Activated naive CD8-positive, alpha-beta T cell treated with anti-CD3 and anti-CD28 coated beads, Interleukin-2, amount 50 U/mL, for 24 hours (primary cell): ENCODE measurements at places on chromosomes 16 and 17.
A peak's percentile ranks its signal among the peaks of the same experiment; 100 is the strongest.

- no peaks in the 10 kb centered on the region for H3K4me1 ChIP-seq
- H3K27ac ChIP-seq: no peak overlapping the region
- H3K27me3 ChIP-seq: no peaks in the 10 kb centered on the region
- no peak for DNase-seq
Observed at GRCh38 chr17:41642252-41643156, 18.1 kb upstream of the KRT17 start.

DNA sequence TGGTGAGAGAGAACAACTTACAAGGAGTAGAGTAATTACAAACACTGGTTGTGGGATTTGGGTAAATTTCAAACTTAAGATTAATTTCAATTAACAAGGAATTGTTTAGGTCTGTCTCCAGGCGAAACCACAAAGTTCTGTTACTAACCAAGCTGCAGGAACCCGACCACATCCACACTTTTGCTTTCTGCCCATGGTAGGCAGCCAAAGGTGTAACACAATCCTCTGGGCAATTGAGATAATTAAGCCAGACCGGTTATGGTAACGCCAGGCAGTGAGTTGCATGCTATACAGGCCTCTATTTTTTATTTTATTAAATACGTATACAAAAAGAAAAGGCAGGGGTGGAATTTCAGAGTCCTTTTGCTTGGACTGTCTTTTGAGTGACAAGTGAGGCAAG, 12.0 kb downstream of the KCNJ2 start:
- no peak overlapping the region for H3K27ac ChIP-seq
- no peaks in the 10 kb centered on the region for H3K4me1 ChIP-seq
- H3K4me3 ChIP-seq: no peak overlapping the region
- H3K27me3 ChIP-seq: peaks cover 5% of the 10 kb centered on the region
- no peaks in the 10 kb centered on the region for H3K36me3 ChIP-seq
- no peak for DNase-seq

DNA sequence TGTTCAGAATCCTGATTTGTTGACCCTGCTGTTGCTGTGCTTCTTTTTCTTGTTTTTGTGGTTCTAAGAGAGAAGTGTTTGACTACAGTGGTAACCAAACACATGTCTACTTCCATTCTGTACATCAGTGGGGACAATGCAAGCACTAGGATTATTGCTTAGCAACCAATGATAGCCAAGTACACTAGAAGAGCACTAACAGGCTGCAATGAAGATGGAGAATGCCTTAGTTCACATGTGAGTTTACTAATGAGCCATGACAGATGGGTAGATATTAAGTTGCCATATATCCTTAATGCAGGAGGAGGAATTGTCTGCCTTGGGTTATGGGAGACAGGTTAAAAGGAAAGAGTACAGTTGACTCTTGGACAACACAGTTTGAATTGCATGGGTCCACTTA, 8.3 kb downstream of the EFCAB5 start:
- no peak overlapping the region for H3K4me3 ChIP-seq
- no peaks in the 10 kb centered on the region for H3K27me3 ChIP-seq
- DNase-seq: no peak
- peaks cover 9% of the 10 kb centered on the region for H3K36me3 ChIP-seq
- no peak overlapping the region for H3K27ac ChIP-seq
- peaks cover 5% of the 10 kb centered on the region for H3K4me1 ChIP-seq

- DNase-seq: no peak
- H3K4me3 ChIP-seq: no peak overlapping the region
Observed at GRCh38 chr16:89607937-89608740, 5.3 kb upstream of the DPEP1 start.

- peaks cover 11% of the 10 kb centered on the region for H3K4me1 ChIP-seq
- H3K27me3 ChIP-seq: no peaks in the 10 kb centered on the region
- H3K27ac ChIP-seq: no peak overlapping the region
- no peak for DNase-seq
- peaks cover 15% of the 10 kb centered on the region for H3K36me3 ChIP-seq
Observed at GRCh38 chr17:16243385-16243784, 26.4 kb downstream of the PIGL start.

DNA sequence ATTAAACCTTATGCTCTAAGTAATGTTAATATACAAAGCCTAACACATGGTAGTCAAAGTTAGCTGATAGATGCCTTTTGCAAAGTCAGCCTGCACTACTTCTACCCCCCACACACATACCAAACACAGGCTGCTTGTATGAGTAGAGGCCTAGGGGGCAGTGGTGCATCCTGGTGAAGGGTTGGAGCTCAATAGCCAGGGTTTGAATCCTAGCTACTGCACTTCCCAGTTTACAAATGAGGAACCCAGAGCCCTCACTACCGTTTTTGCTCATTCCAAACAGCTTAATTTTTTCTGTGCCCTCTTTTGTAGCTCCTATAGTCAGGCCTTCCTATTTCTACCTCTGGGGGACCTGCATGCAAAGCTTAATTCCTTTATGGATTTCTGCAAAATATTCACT, 18.9 kb upstream of the HYDIN start:
- H3K4me3 ChIP-seq: no peak overlapping the region
- H3K36me3 ChIP-seq: no peaks in the 10 kb centered on the region
- DNase-seq: no peak
- no peaks in the 10 kb centered on the region for H3K4me1 ChIP-seq

DNA sequence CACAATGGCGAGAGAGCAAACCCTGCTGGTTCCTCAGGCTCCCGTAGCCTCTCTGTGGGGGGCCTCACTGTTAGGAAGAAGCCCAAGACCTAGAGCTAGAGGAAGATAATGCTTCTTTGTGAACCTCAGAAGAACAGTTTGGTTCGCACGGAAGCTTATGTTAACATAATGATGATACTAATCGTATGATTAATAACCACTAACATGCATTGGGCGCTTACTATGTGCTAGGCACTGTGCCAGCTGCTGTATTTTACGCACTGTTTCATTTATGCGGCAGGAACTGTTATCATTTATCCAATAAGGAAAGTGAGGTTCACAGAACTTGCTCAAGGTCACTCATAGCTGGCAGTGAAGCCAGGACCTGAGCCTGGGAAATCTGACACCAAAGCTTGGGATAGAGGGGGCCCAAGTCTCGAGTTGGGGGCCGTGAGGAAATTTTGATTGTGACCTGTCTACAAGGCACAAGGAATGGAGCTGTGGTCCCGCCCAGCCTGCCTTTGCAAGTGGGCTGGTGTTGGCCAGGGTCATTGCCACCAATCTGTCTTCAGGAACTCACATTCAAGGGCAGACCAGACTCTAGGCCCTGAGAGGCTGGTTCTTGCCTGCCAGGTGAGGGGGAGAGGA, 6.8 kb downstream of the PRCD start:
- H3K27me3 ChIP-seq: peaks cover 9% of the 10 kb centered on the region
- H3K4me3 ChIP-seq: no peak overlapping the region
- no peak for DNase-seq
- peaks cover 9% of the 10 kb centered on the region for H3K4me1 ChIP-seq
- no peaks in the 10 kb centered on the region for H3K36me3 ChIP-seq

GRCh38 chr17:53270936-53271335, 551.8 kb upstream of the KIF2B start:
- no peak overlapping the region for H3K4me3 ChIP-seq
- H3K4me1 ChIP-seq: no peaks in the 10 kb centered on the region
- DNase-seq: no peak
- H3K27me3 ChIP-seq: no peaks in the 10 kb centered on the region
- no peak overlapping the region for H3K27ac ChIP-seq

DNA sequence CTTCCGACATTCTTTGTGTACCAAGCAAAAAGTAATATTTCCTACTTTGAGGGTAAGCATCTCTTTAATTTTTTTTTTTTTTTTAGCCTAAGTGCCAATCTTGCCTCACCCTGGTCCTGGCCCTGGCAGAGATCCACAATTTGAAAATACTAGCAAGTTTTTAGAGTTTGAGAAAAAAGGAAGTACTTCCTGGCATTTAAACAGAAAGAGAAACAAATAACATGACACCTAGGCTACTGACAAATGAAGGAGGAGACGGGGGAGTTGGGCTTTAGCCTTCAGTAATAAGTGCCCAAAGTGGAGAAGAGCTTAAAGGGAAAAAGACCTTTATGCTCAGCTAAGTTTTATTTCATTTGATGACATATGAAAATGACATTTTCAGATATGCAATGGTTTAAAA, 92.8 kb downstream of the HS3ST3A1 start:
- DNase-seq: no peak
- no peaks in the 10 kb centered on the region for H3K36me3 ChIP-seq
- peaks cover 6% of the 10 kb centered on the region for H3K27me3 ChIP-seq
- peaks cover 11% of the 10 kb centered on the region for H3K4me1 ChIP-seq
- H3K27ac ChIP-seq: no peak overlapping the region

DNA sequence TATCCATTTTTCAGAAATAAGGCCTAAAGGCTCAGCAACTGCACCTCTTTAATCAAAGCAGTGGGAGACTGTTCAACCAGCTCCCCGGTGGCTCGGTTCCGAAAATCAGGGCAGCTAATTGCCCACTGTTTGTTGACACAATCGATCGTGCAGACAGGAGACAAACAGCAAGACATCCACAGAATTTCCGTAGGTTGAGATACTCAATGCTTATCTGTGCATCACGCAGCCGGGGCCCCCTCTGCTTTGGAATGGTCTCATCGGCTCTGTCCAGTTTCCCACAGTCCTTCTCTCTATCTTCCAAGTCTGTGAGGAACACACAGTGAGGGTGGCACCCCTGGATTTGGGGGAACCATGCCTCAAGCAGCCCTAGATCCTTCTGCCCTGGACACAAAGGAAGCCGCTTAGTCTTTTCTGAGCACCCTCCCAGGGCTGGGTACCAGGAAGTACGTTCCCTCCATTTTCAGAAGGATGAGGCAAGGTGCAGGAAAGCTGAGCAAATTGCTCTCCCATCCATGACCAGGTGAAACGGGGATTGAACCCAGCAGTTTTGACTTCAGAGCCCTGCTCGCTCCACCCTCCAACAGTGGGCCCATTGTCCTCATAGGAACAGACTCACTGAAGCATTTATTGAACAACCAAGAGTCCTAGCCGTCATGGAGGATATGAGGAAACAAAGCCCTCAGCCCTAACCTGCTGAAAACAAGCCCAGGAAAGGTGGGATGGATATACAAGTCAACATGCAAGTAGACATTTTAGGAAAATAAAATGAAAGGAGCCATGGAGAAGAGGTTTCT, 70.7 kb downstream of the C16orf95 start:
- DNase-seq: no peak
- H3K27ac ChIP-seq: no peak overlapping the region
- no peaks in the 10 kb centered on the region for H3K27me3 ChIP-seq
- no peaks in the 10 kb centered on the region for H3K36me3 ChIP-seq
- no peak overlapping the region for H3K4me3 ChIP-seq
- H3K4me1 ChIP-seq: peaks cover 8% of the 10 kb centered on the region

DNA sequence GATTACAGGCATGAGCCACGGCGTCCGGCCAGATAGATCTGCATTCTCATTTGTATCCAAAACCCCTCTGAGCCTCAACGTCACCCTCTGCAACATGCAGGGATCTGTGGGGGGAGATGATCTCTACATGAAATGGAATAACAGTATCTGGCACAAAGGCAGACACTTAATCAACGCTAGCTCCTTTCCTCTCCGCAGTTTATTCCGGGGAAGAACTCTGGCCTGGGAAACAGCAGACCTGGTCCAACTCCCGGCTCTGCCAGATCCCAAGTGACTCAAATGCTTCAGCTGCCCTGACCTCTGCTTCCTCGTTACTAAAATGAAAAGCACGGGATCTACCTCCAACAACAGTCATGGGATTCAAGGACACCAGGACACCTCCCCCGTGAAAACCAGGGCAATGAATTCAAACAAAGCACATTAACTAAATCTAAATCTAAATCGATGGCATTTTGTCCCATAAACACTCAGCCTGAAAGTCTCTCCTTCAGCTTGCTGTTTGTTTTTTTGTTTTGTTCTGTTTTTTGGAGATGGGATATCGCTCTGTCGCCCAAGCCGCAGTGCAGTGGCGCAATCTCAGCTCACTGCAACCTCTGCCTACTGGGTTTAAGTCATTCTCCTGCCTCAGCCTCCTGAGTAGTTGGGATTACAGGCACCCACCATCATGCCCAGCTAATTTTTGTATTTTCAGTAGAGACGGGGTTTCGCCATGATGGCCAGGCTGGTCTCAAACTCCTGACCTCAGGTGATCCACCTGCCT, 78.2 kb downstream of the NXN start:
- H3K4me3 ChIP-seq: no peak overlapping the region
- no peaks in the 10 kb centered on the region for H3K36me3 ChIP-seq
- H3K4me1 ChIP-seq: peaks cover 2% of the 10 kb centered on the region
- H3K27me3 ChIP-seq: peaks cover 64% of the 10 kb centered on the region
- DNase-seq: no peak
- no peak overlapping the region for H3K27ac ChIP-seq

- H3K27ac ChIP-seq: no peak overlapping the region
- DNase-seq: no peak
- H3K4me1 ChIP-seq: no peaks in the 10 kb centered on the region
- H3K27me3 ChIP-seq: no peaks in the 10 kb centered on the region
Observed at GRCh38 chr16:51880776-51881175, 666.2 kb downstream of the TOX3 start.

DNA sequence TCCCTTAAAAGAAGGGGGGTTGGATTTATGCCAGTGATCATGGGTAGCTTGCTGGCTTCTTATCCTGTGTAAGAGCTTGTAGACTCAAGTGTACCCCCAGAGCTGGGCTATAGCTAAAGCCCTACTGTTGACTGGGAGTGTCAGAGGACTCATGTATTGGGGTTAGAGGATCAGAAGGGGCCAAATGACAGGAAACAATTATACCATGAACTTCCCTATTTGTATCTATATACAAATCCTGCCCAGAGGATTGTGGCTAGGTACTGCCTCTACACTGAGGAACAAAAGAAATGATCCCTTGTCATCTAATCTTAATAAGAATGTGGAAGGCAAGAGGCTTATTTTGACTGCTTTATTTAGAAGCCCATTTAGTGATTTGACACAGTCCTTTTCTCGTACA, 14.3 kb downstream of the ZP2 start:
- H3K4me1 ChIP-seq: peaks cover 11% of the 10 kb centered on the region
- H3K27ac ChIP-seq: no peak overlapping the region
- H3K27me3 ChIP-seq: peaks cover 27% of the 10 kb centered on the region
- H3K36me3 ChIP-seq: no peaks in the 10 kb centered on the region
- no peak overlapping the region for H3K4me3 ChIP-seq

GRCh38 chr17:13920413-13920812, 148.9 kb upstream of the COX10 start:
- no peak for DNase-seq
- no peaks in the 10 kb centered on the region for H3K36me3 ChIP-seq
- no peaks in the 10 kb centered on the region for H3K27me3 ChIP-seq

DNA sequence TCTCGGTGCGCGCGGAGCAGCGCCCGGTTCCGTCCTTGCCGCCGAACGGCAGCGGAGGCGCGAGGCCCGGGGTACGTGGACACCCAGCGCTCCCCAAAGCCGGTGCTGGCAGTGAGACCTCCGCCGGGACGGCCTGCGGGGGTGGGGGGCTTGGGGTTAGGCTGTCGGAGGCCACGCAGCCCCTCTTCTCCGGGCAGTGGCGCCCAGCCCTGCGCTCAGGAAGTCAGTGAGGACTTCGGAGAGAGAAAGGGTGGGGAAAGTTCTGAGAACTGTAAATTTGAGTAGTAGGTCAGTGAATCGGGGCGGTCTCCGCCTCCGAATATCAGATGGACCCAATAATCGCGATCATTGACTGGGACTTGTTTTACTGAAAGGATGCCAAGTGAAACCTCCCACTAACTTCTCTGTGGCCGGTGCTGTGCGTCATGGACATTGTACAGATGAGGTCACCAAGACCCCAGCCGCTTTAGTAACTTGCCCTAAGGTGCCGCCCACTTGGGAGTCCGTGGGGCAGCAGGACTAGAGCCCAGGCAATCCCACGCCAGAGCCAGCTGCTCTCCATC, 468 bp downstream of the IL4R start:
- no peaks in the 10 kb centered on the region for H3K27me3 ChIP-seq
- H3K27ac ChIP-seq: peak overlapping the region; percentile 95
- H3K4me3 ChIP-seq: peak overlapping the region; percentile 96
- peaks cover 63% of the 10 kb centered on the region for H3K4me1 ChIP-seq
- DNase-seq: peak; percentile 73
- peaks cover 42% of the 10 kb centered on the region for H3K36me3 ChIP-seq
